PC-3 (cell line): ENCODE measurements at places on chromosomes 13 and 19.

DNA sequence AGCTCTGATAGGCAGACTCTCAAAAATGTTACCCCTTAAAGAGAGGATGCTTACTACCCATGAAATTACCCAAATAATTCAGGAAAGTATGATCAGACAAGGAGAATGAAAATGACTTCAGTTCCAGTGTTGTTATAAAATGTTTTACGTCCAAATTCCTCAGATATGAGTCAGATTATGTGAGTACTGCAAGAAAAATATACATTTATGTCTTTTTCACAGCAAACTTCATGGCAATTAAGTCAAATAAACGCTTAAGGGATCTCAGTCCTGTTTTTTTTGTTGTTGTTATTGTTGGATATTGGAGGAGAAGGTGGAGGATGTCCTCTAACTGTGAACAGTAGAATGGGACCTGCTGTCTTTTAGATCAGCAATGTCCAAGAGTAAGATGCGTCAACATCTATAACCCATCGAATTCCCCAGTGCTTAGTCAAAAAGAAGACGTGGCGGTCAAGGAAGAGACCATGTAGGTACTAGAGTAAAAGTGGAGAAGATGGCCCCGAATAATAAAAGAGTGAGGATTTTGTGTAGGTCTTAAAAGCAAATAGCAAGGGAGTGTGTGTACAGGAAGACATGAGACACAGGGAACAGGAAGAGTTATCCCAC lies 215.4 kb upstream of the IRS2 start:
- DNase-seq, result peak; percentile 74

DNA sequence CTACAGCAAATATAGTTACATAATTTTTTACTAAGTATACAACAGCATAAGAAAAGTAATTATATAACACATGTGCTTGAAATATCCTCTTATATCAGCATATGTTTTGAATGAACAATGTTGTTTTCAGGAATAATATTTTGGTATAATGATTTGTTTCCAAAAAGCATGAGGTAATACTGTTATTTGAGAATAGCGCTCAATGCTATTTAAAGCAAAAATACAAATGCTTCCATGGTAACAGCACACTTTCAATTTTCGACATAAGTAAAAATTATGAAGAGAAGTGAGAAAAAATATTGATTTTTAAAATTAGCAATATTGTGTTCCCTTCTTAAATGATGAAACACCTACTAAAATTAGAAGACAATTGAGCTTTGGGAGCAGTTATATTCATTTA lies 715.9 kb upstream of the ATXN8OS start:
- no peak for DNase-seq

- peak; percentile 49 for DNase-seq
Observed at GRCh38 chr19:39996218-39996810, 546 bp upstream of the ZNF546 start.

GRCh38 chr19:14871619-14872230 lies 14.2 kb downstream of the OR7A17 start:
- DNase-seq, result peak; percentile 68

- no peak for DNase-seq
Observed at GRCh38 chr19:56750658-56751057, 79.1 kb upstream of the ZNF835 start.

DNA sequence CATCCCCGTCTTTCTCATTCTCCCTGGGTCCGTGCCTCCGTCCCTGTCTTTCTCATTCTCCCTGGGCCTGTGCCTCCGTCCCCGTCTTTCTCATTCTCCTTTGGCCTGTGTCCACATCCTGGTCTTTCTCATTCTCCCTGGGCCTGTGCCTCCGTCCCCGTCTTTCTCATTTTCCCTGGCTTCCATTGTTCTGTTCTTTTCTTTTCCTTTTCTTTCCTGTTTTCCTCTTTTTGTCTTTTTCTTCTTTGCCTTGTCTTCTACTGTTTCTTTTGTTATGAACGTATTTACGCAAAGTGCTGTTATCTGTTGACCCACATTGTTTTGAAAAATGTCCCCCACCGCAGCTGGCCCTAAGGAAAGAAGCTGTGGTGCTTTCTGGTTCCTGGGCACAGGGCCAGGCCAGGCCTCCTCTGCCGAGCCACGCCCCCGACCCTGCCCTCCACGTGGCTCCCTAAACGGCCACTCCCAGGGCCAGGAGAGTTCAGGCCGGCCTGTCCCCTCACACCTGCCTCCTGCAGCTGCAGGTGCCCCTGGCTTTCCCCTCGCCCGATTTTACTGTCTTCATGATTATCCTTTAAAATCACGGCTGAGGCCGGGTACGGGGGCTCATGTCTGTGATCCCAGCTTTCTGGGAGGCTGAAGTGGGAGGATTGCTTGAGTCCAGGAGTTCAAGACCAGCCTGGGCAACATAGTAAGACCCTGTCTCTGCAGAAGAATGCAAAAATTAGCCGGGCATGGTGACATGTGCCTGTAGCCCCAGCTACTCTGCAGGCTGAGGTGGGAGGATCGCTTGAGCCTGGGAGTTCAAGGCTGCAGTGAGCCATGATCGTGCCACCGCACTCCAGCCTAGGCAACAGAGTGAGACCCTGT lies 14.0 kb upstream of the TMPRSS9 start:
- no peak for DNase-seq
